Stimulated activated CD4-positive, alpha-beta T cell treated with anti-CD3 and anti-CD28 coated beads, Interleukin-4, amount 100 ng/mL, for 24 hours (primary cell): ENCODE measurements at places on chromosomes 3 and 15.
A peak's percentile ranks its signal among the peaks of the same experiment; 100 is the strongest.

GRCh38 chr3:168398371-168399025, 302.8 kb upstream of the GOLIM4 start:
- no peak for DNase-seq

DNA sequence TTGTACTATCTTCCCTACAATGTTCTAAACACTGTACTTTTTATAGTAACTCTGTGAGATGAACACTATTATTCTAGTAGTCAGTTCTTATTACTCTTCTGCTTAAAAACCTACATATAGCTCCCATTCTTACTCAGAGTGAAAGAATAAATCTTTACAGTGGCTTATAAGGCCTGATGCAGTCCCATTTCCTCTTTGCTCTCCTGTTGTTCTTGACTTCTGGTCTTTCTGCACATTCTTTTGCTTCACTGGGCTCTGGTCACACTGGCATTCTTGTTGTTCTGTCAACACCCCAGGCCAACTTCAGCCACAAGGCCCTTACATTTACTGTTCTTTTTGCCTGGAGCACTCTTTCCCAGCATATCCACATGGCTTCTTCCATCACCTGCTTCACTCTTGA, 58.2 kb upstream of the TP63 start:
- DNase-seq = no peak

DNA sequence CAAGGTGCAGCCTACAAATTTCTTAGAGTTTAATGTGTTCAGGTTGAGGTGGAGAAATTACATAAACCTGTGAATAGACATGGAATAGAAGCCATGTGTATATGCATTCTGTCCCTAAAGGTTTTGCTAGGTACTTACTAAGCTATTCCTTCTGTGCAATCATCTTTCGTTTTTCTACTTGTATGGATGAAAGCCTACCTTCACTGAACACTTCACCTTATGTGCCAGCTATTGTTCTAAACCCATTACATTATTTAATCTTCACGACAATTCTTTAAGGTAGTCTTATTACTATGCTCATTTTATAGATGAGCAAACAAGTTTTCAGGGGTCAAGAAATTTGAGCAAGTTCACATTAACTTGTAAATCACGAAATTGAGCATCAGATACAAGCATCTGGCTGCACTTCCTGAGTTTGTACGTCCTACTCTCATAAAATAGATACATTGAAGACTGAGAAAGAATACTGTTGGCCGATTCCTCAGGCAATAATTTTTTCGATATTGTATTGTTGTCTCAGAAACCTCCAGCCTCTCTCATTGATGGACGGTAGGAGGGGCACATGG, 635 bp upstream of the RCN2 start:
- DNase-seq = no peak

GRCh38 chr15:40694688-40695468, at the start of gene RAD51:
Gene RAD51 (plus strand): TSS chr15:40695174. CDS start chr15:40698759, 3,585 bp downstream.
- peak; percentile 94 for DNase-seq

DNA sequence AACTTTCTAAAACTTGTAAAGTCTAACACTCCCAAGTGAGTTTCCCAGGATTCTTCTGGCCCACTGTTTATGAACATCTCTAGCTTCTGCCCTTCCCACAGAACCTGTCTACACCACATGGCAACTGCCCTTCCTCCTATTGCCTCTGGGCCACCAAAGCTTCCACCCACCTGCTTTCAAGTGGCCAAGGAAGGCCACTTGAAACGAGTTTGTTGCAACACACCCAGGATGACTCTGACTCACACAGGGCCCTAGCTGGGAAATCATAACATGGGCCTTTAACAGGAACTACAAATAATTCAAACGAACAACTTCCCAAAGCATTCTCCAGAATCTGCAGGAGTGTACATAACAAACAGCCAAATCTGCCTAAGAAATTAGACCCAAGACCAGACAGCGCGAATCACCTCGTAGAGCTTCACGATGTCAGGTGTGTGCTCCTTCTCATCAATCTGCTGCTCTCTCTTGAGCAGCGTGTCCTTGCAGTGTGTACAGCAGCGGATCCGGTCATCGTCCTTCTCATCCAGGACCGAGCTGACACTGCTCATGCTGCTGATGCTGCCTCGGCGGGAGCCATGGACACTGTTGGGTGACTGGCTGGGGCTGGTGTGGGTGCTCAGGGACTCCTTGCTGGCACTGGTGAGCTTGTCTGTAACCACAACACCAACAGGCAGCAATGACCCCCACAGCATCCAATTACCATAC, 16.8 kb downstream of the RBSN start:
- no peak for DNase-seq

DNA sequence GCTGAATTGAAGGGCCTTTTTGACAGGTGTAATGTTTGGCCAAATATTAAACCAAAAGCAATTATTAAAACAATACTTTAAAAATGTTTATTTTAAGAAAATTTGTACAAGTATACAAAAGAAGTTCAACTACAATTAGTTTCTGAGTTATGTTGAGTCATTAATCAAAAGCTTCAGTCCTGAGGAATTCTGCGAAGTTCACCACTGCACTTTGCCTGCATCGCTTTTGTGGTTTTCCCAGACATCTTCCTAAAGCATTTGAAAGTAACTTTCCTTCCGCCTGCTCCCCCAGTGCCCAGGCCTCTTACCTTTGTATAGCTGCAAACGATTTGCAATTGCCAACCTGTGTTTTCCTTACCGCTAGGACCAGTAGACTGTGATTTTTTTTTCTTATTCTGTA, 69.5 kb downstream of the KCNAB1 start:
- DNase-seq = no peak

DNA sequence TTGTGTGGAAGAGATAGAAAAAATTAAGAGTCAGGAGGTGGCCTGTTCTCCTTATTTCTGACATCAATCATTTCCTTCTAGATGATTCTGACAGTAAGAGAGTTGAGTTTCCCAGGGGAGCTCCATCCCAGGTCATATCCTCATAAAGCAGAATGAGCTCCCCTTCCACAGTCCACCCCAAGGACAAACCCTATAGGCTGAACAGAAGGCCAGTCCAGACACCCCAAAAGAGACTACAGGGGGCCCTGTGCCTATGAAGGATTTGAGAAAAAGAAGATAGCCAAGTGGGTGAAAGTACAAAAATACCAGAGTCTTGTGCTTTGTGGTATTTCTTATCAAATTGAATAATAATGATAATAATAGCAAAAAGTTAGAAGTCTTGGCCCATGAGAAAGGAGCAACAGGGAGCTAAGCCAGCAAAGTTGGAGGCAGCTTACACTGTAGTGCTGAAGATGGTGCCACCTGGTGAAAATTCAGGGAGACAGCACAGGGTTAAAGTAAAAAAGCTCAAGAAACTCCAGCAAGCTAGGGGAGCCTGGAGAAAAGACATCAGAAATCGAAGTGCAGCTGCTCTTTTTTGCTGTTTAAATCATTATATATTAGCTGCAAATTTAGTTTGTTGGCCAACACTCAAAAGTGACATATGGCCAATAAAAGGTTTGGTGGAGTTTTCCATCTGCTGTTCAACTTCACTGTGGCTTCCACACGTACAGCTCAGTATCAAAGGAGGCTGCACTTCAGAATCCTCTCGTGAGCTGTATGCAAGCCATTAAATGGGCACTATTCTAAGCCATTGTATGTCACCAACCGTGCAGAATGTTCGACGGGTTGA, 35.8 kb upstream of the SLC24A5 start:
- DNase-seq = no peak

- DNase-seq = no peak
Measured at GRCh38 chr3:139185527-139185926, 140.8 kb upstream of the PRR23C start.

GRCh38 chr3:51967384-51968169, at the start of gene PCBP4:
Gene PCBP4 (minus strand): TSS chr3:51967454. CDS start chr3:51961240, 6,214 bp downstream.
- DNase-seq = no peak

- no peak for DNase-seq
Measured at GRCh38 chr3:65597226-65597951, 441.3 kb downstream of the MAGI1 start.

DNA sequence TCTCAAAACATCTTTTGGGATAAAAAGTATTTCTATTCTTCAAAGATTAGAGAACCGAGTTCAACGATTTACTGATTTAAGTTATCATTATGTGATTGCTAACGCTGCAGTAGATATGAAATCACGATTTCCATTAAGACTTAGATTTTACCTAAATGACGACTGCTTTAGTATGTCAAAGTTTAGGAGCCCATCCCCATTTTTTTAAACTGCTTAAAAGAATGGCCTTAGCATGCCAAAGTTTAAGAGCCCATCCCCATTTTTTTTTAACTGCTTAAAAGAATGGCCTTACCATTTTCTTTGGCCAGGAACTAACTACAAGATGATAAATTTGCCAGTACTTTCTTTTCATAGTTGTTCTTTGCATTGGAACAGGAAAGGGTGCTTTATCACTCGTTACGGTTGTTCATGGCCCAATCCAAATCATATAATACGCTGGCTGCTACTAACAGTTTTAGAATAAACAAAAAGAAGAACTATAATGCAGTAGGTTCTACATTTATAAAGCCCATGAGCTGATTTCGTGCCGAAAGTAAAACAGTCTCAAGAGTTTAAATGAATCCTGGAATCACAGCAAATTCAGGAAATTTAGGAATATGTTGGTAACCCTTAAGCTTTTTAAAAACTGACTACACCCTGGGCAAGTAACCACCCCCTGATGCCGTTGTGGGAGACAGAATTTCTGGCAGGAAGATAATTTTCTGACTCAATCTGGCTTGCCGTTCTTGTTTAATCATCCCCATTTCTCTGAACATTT, 869 bp upstream of the TSC22D2 start:
- DNase-seq = peak; percentile 18

GRCh38 chr3:95705786-95706418, 1108.5 kb upstream of the EPHA6 start:
- DNase-seq = peak; percentile 3

DNA sequence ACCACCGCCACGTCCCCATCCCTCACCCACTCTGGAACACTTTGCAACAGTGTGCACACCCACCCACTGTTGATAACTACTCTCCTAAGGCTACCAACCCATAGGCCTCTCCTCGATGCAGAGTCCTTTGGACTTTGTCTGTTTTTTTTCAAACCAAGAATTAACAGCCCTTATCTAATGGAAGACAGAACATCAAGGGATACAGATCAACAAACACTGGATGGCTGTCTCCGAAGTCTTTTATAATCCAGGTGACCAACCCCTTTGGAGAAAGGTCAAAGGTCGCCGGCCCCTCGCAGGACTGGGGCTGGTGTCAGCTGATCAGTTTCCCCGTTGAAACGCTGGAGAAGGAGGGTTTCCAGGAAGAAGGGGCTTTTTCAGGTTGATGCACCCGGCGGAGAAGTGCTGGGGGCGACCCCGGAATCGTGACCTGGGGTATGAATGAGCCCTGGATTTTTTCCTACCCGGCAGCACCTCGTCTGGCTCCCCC, 532 bp downstream of the B4GALT4 start:
- DNase-seq = peak; percentile 25

GRCh38 chr3:127661600-127661999, 11.2 kb upstream of the ABTB1 start:
- DNase-seq = no peak

GRCh38 chr3:32076566-32076965, 29.9 kb upstream of the GPD1L start:
- no peak for DNase-seq

GRCh38 chr3:99023590-99024192, 122.2 kb upstream of the DCBLD2 start:
- no peak for DNase-seq

- no peak for DNase-seq
Measured at GRCh38 chr15:56690733-56691132, 42.6 kb downstream of the ZNF280D start.

- DNase-seq = no peak
Measured at GRCh38 chr3:11558411-11558903, 85.3 kb downstream of the VGLL4 start.
